ENCODE measurements at places on chromosomes 4 and X.

GRCh38 chr4:146458594-146458993 lies 63.1 kb downstream of the SLC10A7 start:
- no peak for DNase-seq

DNA sequence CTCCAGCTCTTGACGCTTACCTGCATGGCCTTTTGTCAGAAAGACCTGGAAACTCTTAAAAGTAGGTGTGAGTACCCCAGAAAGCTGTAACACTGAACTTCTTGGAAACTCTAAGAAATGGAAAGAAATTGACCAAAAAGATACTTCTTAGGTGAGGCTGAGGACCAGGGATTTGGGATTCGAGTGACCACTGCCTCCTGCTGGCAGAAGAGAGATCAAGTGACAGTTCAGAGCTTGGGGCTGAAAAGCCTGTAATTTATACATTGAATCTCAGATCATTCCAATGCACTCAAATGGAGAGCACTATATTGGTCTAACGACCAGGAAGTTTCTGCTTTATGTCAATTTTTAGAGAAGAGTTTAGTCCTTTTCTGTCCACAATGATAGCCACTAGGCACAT lies 204.6 kb downstream of the PDGFRA start:
- no peak for DNase-seq

DNA sequence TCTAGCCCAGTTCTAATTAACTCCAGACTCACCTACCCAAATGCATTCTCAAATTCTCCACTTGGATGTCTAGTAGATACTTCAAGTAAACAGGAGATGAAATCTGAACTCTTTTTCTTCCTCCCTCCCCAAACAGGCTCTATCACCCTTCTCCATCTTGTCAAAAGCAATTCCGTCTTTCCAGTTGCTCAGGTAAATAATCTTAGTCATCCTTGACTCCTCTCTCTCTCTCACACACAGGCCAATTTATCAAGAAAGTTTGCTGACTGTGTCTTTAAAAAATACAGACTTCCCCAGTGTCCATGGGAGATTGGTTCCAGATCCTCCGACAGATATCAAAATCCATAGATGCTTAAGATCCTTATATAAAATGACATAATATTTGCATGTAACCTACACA lies 12.9 kb downstream of the TXK start:
- no peak for DNase-seq

DNA sequence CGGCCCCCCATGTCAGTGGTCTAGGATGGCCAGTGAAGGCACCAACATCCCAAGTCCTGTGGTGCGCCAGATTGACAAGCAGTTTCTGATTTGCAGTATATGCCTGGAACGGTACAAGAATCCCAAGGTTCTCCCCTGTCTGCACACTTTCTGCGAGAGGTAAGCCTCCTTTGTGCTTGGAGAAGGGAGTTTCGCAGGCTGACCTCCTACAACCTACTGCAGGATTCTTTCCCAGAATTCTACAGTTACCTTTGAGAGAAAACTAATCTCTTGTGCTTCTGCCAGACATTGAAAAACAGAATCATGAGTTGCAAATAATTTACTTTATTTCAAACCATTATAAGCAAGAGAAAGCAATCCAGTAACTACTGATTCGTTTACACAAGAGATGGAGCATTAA lies 66.1 kb downstream of the TRIM2 start:
- DNase-seq: no peak

DNA sequence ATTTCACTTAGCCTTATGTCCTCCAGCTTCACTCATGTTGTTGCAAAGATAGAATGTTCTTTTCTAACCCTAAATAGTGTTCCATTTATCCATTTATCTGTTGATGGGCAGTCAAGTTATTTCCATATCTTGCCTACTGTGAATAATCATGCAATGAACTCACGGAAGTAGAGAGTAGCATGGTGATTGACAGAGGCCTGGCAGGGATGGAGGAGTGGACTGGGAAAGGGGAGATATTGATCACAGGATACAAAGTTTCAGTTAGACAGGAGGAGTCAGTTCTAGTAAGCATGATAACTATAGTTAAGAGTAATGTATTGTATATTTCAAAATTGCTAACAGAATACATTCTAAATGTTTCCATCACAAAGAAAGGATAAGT lies 10.3 kb upstream of the CLNK start:
- DNase-seq: no peak

DNA sequence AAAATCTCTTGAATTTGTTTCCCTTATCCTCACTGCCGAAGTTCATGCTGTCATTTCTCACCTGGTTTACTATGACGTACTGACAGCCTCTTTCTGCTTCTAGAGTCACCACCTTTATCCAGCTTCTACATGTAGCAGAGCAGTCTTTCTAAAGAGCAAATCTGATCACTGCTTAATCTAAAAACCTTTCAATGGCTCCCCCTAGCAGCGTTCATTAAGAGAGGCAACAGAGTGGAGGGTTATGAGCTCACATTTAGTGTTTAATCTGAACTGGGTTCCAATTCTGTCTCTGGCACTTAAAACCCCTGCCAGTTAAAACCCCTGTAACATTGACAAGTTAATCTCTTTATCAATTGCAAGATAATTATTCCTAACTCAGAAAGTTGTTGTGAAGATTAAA lies 4.4 kb downstream of the RBPJ start:
- no peak for DNase-seq

GRCh38 chrX:129785160-129785947 lies 5.6 kb downstream of the SASH3 start:
- no peak for DNase-seq

DNA sequence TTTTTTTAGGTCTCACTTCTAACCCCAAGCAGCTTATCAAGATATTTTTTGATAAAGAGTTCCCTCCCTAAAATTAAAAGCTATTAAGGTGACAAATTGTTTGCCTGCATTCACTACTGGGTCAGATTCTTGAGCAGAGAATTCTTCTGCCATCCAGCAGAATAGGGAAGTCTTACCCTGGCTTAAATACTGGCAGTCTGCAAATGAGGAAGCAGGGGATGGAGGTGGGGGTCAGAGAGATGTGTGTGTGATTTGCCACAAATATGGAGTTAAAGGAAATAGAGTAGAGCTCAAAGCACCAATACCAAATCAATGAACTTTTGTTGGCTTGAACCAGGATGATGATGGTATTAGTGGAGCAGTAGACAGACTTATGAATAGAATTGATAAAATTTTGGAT lies 122.2 kb downstream of the ANXA5 start:
- no peak for DNase-seq

DNA sequence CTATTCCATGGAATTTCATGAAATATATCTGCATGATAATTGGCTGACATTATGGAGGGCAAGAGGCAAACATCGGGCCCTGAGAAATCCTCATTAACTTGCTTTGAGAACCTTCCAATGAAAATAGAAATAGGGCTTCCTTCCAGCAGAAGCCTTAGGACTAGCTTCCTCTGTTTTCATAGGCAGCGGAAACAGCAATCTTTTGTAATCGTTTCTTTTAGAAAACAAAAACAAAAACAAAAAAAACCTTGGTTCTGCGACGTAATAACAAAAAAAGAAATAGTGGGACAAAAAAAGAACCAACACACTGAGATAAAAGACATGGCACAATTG lies 62.9 kb downstream of the GEMIN8 start:
- DNase-seq: no peak

DNA sequence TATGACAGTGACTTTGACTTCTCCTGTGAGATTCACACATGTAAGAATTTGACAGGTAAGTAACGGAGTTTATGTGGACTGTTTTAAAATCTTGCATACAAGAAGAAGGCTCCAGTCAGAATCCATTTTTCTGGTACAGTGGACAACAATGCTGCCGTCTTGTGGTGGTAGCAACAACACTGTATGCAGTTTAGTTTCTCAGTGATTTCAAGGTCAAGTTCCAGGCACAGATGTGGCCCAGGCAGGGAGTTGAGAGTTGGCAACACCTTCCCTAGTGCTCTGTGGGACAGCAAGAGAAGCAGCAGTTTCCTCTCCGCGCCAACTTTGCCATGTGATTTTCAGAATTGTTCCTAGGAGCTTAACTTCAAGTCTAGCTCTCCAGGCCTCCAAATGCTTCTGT lies 56.0 kb upstream of the STPG2 start:
- DNase-seq: no peak
